Activated gamma-delta T cell treated with Interleukin-2 at 50 U/mL for 16 hours (primary cell): ENCODE measurements at places on chromosomes 4 and X.

GRCh38 chr4:83112231-83112630 is 2.3 kb downstream of the PLAC8 start:
- DNase-seq, result no peak

DNA sequence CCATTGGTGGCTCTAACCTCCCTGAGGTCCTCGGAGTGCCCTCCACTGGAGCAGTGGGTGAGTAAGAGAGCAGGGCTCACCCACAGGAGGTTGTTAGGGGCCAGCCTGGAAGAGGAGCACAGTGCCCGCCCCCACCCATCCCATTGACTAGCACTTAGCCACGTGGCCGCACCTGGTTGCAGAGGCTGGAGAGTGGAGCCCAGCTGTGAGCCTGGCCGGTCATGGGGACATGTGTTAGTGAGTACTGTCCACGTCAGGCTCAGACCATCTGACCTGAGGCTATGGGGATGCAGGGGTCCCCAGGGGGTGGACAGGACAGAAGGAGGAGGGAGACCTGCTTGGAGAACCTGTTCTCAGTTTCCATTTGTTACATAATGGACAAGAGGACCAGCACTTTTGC is 1.4 kb upstream of the MAN2B2 start:
- DNase-seq, result no peak

DNA sequence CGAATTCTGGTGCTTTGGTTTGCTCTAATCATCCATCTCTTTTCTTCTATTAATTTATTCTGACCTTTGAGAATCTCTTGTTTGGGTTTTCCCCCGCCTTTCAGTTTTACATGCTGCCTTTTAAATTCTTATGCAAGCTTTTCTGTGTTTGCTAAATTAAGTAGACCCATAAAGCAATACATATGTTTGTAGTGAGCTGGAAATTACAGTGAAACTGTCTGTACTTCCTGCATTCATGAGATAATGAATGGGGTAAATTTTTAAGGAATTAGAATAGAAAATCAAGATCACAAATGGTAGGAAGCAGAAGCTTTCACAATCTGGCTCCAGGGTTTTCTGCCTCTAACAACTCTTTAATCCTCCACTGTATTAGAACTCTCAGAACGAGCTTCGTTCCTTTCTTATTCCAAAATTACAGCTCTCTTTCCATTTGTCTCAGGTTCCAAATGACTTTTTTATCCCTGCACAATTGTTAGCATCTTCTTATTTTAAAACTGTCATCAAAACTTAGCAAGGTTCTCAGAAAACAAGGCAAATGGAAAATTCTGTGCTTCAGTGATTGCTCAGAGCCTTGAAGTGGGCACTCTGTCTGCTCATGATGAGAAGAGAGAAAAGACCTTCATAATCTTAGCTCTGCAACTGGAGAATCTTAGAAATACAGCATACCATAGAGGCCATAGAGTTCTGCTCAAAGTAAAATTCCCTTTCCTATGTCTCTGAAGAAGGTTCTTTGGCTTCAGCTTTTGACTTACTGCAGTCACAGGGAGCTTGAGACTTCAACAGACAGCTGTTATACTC is 108.2 kb downstream of the EGF start:
- no peak for DNase-seq

GRCh38 chr4:126446917-126447316 is 1132.2 kb downstream of the FAT4 start:
- no peak for DNase-seq

DNA sequence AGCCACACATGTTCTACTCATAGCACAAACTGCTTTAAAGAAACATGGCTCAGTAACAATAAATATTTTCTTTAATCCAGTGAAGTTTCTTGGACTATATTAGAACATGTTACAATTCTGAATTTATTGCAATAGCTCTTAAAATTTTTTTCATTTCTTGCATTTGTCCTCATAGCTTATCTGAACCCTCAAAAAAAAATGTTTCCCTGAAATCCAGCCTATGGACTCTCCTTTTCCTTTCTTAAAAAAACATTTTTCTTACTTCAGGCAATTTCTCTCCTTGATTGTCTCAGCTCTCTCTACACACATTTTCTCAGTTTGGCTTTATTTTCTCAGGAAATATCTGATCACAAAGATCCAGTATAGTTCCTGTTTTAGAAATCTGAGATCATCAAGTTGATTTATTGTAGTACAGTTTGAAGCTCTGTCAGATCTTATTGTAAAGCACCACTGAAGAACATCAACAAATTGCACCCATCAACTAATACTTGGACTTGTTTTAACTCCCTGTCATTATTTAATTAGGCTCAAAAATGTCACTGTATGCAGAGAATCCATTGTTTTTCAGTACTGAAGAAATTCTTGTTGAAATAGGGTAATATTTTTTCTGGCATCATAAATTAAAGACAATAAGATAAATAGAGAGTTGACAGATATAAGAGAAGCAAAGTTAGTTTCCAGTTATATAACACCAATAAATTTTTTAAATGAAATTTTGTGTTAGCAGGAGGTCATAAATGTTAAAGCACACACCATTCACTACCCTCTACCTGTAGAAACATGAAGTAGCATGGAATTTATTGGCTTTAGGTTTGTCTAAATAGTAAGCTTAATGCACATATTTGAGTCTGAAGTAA is 317.7 kb downstream of the ARHGAP24 start:
- DNase-seq, result no peak
